Stimulated activated CD8-positive, alpha-beta memory T cell treated with anti-CD3 and anti-CD28 coated beads, Interleukin-4, amount 100 ng/mL, for 1 hour (primary cell): ENCODE measurements at places on chromosomes 11 and 22.

DNA sequence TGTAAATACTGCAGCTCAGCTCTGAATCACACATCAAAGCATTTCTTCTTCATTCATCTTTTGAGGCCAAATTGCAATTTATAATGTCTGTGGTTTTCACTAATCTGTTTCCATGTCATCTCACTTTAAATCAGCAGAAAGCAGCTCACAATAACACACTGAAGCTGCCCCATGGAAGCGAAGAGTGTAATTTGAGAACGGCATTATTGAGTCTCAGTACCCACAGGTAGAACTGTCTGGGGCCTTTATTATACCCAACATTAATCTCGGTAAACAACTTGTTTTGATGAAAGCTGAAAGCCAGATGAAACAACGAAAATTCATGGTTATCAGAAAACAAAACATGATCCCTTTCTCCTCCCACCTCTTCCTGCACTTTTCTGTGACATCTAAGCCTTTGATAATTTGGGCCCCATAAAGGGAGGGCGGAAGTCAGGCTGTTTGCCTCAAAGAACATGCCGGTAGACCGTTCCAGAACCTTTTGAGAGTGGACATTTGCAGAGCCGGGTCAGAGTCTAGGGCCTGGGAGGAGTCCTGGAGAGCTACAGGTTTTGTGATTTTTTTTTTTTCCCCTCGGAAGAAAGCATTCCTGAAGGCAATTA, 68.2 kb upstream of the SESN3 start:
- no peak for DNase-seq

DNA sequence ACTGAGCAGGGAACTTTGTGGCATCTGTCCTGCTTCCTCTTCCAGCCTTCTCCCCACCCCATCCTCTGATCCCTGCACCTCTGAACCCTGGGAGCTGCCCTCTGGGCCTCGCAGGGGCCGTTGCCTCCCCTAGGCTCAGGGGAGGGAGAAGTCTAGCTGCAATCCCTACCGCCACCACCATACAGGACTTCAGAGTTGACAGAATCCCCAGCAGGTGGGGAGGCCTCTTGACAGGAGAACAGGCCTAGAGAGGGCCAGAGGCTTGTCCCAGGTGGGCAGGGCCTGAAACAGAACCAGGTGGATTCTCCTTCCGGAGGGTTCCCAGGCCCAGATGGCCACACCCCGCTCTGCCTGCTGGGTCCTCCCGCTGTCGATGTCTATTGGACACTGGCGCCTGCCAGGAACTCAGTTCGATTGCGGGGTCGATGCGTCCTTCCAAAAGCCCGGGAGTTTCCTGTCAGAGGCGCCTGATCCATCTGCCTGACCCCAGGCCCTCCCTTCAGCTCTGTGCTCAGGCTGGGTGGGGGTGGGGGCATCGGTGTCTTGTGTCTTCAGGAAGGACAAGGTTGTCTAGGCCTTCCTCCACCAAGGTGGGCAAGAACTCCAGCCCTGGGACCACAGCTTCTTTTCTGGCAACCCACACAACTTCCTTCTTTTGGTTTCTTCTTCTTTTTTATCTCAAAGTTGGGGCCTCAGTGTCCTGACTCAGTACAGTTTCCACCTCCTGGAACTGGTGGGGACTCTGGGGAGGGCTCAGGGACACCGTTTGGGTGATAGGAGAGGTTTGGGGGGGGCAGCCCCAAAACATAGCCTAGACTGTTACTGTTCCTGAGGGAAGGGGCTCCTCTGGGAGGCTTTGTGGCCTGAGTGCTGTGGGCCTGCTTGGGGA, 6.4 kb downstream of the STARD10 start:
- DNase-seq: no peak

DNA sequence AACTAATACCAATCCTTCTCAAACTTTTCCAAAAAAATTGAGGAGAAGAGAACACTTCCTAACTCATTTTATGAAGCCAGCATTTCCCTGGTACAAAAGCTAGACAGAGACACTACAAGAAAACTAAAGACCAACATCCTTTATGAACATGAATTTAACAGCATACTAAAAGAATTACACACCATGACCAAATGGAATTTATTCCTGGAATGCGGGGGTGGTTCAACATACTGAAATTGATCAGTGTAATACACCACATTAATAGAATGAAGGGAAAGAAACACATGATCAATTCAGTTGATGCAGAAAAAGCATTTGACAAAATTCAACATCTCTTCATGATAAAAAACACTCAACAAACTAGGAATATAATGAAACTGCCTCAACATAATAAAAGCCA, 148.1 kb downstream of the WNT7B start:
- DNase-seq: no peak

GRCh38 chr11:58493676-58494075, 14.2 kb downstream of the OR5B21 start:
- no peak for DNase-seq

- no peak for DNase-seq
These were observed 38.7 kb upstream of the C11orf87 start for GRCh38 chr11:109383306-109383705.

DNA sequence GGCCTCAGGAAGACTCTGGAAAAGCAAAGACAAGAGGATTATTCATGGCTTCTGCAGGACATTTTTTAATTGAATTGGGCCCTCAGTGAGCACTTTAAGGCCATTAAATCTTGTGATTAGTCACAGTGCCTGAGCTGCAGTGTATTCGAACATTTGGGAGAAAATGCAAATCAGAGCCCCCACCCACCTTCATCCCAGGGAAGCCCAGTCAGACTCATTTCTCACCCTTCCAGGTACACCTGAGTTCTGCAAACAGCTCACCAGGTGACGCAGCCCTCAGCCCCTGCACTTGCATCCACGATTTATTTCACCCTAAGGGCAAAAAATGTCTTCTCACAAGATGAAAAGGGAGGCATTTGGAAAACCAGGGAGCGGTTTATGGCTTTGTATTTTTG, 128.7 kb downstream of the MPPED1 start:
- DNase-seq: no peak

DNA sequence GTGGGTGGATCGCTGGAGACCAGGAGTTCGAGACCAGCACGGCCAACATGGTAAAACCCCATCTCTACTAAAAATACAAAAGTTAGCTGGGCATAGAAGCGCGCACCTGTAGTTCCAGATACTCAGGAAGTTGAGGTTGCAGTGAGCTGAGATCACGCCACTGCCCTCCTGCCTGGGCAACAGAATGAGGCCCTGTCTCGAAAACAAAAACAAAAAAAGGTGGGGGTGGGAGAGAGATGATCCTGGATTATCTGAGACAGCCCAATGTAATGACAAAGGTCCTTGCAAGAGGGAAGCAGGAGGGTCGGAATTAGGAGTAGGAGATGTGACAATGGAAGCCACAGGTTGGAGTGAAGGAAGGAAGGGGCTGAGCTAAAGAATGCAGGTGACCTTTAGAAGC, 87.6 kb upstream of the APOA1 start:
- no peak for DNase-seq

- DNase-seq: no peak
These were observed 61.4 kb downstream of the PPFIA1 start for GRCh38 chr11:70331901-70332300.

DNA sequence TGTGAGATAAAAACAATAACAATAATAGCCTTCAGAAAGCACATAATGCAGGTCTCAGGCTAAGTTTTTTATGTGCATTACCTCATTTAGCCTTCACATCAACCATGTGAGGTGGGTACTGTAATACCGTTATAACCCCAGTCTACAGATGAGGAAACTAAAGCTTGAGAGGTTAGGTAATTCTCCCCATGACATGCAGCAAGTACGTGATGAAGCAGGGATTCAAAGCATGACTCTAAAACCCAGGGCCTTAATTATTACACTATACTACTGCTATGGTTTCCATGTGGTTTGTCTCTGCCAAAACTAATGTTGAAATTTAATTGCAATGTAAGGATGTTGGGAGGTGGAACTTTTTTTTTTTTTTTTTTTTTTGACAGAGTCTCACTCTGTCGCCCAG, 37.7 kb upstream of the FDX1 start:
- no peak for DNase-seq
